ENCODE measurements at places on chromosomes 2 and 18.

DNA sequence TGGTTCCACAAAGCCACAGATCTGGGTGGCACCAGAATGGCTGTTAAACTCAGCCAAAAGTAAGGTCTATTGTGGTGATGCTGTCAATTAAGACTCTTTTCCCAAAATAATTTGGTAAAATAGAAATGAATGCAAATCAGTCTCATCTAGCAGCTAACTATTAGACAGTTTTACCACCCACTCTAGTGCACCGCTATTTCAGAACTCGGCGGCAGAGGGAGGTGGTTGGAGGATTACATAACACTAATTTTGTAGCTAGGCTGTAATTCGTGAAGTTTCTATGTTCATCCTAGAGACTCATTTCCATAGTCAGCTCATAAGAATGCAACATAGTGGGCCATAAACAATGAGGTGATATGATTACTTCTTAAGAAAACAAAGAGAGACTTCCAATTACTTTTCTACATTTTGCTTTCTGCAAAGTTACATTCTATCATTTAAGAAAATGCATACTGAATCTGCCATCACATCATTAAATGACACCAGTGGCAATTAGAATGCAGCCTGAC, 413.8 kb downstream of the FBXO15 start:
- no peak for DNase-seq

DNA sequence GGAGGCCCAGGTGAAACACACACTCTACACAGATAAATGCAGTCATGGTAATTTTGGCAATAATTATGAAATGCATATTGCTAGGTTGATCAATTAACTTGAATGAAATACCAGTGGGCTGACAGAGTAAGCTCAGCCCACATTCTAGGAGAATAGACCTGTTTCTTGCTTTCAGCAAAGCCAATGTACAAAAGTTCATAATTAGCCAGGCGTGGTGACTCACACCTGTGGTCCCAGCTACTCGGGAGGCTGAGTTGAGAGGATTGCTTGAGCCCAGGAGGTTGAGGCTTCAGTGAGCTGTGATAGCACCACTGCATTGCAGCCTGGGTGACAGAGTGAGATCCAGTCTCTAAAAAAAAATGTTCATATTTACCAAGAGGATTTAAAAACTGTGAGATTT, 15.7 kb upstream of the MBP start:
- DNase-seq, result no peak

DNA sequence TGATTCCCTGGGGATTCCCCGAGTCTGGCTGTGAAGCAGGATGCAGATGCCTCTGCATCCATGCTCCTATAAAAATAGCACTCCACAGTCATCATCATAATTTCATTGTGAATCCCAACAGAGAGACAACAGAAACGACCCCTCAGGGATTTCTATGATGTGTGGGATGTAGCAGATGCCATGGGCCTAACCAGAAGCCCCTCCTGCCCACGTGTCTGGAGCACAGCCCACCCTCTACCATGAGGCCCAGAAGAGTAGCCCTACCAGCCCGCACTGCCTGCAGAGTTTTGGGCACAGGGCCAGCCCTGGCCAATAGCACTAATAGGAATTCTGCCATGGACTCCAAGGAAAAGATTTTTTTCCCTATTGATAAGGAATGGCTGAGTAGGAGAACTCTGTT, 66.6 kb downstream of the GYPC start:
- no peak for DNase-seq

DNA sequence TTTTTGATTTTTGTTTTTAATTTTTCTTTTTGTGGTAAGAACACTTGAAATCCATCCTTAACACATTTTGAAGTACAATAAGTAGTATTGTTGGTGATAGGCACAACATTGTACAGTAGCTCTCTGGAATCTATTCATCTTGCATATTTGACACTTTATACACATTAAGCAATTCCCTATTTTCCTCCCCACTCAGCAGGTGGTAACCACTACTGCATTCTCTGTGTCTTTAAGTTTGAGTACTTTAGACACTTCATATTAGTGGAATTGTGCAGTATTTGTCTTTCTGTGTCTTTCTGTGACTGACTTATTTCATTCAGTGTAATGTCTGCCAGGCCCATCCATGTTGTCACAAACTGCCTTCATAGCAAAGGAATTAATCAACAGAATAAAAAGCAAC, 471.7 kb upstream of the CDH20 start:
- no peak for DNase-seq

GRCh38 chr2:205076405-205076804, 531.1 kb downstream of the PARD3B start:
- DNase-seq, result no peak

GRCh38 chr2:30380824-30381223, 66.2 kb upstream of the LCLAT1 start:
- DNase-seq, result no peak

DNA sequence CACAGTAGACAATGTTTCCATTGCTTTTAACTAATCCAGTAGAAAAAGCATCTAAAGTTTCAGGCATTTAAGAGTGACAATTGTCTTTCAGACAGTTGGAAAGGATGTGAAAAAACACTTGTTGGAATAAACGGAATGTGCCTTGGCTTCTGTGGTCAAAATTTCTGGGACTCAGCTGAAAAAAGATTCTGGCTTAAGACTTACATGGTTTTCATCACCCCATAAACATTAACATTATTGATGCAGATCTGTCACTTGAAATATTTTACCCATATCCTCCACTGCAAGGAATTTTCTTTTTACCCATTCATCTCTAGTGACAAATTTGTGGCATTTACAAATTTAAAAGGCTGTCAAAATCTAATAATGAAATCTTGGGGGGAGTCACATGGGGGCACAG, 166.0 kb downstream of the SRBD1 start:
- no peak for DNase-seq

GRCh38 chr2:11679486-11680181, 9.6 kb upstream of the NTSR2 start:
- DNase-seq, result no peak

GRCh38 chr18:75047240-75047961, 161.5 kb downstream of the PTGR3 start:
- no peak for DNase-seq

DNA sequence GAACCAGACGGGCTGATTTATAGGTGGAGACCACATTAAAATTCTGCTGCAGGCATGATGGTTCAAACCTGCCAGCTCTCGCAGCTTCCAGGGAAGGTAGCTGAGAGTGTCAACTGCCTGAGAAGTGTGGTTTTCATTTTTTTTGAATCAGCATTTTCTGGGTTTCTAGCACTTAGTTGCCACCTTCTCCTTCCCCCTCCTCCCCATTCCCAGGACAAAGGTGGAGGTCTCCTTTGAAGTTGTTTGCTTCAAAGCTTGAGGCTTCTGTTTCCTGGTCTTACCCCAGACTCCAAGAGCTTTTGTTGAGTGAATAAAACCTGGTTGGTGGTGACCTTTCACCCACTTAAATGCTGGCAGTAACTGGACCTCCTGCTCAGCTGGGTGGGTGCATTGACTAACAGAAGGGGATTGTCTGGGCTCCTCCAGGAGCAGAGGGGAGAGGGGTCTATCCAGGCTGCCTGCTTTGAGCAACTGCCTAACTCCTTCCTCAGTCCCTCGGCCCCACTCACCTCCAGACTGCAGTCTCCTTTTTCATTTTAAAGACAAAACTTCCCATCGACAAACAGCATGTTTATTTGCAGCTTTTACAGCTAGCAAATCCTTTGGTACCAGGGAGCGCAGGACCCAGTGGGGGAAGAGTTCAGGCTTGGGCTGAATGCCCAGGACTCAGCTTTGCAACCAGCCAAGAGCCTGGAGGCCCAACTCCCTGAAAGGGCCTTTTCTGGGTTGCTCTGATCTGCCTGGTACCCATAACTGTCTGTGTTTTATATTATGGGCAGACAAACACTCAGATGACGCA, 3.5 kb downstream of the RHOB start:
- DNase-seq, result peak; percentile 98

- peak; percentile 83 for DNase-seq
These were observed 31.4 kb upstream of the YPEL5 start for GRCh38 chr2:30115141-30115980.

DNA sequence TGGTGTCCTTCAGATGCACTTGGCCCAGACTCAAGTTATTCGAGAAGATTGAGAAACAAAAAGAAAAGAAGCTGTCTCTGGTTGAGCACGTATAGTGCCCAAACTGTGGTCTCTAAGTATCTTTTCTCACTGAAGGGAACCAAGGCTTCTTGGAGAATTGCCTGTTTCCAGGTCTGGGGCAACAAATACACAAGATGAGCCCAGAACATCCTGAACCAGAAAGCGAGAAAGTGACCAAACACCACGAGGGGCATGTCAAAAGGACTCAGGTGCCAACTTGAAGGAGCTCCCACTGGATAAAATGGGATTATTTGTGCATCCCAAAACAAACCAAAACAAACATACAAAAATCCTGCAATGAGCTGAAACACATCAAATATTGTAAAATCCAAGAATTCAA, 13.6 kb upstream of the ATOH8 start:
- no peak for DNase-seq
